GM04504 (cell line): ENCODE measurements at places on chromosomes 11 and 22.

GRCh38 chr11:128767591-128768001 lies 73.7 kb downstream of the FLI1 start:
- no peak for DNase-seq

- peak; percentile 33 for DNase-seq
These were observed 69.2 kb downstream of the SCUBE1 start for GRCh38 chr22:43273902-43274484.

DNA sequence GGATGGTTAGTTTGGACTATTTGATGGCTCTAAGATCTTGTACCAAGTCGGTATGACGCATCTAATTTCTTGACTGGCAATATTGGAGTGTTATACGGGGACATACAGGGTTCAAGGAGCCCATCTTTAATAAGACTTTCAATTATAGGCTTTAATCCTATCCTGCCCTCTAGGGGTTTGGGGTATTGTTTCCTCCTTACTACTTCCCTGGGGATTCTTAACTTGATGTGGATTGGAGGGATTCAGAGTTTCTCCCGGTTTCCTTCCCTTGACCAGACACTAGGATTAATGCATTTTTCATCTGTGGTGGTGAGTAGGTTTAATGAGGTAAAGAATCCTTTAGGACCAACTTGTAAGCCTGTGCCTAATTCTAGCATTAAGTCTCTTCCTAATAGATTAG lies 18.8 kb downstream of the CYP2D6 start:
- DNase-seq, result no peak

DNA sequence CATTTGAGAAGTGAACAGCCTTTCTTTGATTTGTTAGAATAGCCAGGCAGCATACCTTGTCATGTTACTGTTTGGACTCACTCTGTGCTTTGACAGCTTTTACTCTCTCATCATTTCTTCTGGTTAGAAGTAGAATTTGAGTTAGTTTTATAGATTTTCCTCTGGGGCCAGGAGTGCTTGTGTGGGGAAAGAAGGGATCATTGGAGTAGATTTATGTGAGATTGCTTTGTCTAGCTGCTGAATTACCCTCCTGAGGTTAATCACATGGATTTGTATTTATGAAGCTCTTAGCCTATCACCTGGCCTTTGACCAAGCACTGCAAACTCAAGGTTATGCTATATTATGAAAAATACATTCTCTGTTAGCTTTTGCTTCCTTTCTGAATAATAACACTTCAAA lies 54.3 kb downstream of the SWAP70 start:
- DNase-seq, result no peak

- DNase-seq, result peak; percentile 49
These were observed 13.9 kb upstream of the TP53AIP1 start for GRCh38 chr11:128956401-128957201.

GRCh38 chr11:106326087-106326486 lies 248.6 kb downstream of the AASDHPPT start:
- DNase-seq, result no peak

GRCh38 chr11:117430293-117430955 lies 102.8 kb downstream of the CEP164 start:
- no peak for DNase-seq

GRCh38 chr11:11577251-11577855 lies 44.5 kb downstream of the GALNT18 start:
- no peak for DNase-seq

DNA sequence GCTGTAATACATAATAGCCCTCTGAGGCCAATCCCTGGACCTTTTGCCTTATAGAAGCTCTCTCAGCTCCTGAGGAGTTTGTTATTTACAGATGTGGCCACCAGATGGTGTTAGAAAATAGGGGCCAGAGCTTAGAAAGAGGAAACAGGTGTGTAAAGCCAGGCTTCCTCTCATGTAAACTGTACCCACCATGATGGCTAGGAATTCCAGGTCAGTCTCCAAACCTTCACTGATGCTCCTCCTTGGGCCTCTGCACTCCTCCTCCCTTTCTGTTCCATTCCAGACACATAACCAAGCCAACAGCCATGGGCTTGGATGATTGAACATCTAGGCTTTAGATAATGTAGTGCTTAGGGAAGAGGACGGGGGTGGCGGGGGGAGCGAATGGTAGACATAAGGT lies 39.7 kb downstream of the USP35 start:
- no peak for DNase-seq

GRCh38 chr11:2808850-2809846 lies 76.4 kb downstream of the CDKN1C start:
- DNase-seq, result no peak

GRCh38 chr11:78783301-78783700 lies 208.6 kb upstream of the NARS2 start:
- DNase-seq, result no peak

DNA sequence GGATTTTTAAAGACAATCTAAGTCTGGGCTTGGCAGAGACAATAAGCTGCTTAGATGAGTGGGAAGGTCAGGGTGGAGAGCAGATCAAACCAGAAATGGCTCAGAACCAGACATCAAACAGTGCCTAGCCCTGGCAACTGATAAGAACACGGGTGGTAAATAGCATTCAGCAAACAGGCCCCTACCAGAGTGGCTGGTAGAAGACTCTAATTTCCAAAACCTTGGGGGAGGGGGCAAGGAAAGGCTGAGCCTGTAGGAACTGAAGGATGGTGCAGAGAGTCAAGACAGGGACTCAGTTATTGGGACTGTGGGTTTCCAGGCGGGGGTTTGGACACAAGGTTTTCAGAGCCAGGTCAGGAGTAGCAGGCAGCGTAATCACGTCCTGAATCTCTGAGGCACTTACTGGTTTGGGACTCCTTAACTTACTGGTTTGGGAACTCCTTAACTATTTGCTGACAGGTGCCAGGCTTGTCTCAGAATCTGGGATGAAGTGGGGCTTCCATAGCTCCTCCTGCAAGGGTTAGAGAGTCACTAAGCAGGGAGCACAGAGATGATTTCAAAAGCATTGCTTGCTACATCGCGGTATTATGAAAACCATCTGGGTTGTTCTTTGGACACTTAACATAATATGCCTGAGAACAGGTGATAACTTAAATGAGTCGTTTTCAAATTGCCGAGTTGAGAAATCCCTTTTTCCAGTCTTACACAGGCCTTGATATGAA lies 5.7 kb upstream of the ABTB2 start:
- no peak for DNase-seq

DNA sequence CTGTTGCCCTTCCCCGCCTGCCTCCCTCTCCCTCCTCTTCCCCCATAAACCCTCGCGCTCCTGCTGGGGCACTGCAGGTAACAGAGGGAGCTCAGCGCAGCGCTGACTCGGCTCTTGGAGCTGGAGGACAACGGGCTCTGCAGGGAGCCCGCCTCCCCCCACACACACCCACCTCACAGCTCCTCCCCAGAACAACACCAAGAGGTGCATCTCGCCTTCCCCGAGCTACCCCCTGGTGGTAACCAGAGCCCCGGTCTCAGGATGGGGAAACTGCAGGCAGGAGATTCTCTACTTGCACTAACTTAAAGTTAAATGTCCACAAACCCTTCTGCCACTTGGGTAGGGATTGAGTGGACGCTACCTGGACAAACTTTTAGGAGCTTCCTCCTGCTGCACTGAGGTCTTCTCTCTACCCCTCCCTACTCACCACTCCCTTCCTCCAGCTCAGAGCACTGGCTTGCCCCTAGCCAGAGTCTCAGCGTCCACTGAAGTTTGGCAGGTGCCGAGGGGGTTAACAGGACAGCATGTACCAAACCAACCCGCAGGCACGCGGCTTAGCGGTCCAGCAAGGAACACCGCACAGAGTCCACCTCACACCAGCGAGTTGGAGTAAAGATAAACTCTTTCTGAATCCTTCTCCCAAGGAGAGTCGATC lies 4.0 kb upstream of the SCN4B start:
- no peak for DNase-seq

GRCh38 chr11:84234462-84235202 lies 948.5 kb upstream of the CCDC90B start:
- no peak for DNase-seq

DNA sequence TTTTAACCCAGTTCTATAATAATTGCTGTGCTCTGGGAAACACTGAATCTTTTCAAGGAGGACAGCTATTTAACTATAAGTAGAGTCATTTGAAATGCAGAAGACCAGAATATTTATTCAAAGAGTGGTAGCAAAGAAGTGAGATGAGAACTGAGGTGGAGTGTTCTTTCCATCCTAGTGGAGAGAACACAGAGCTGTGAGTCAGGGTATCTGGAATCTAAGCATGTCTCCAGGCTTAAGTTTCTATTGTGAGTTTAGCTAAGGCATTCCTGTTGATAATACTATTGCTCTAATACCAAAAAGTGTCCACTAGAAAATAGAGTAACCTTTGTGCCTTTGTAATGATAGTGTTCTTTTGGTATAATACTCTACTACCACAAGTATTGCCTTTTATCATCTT lies 32.4 kb downstream of the JAM3 start:
- DNase-seq, result no peak

GRCh38 chr11:79484872-79485271 lies 44.0 kb upstream of the TENM4 start:
- DNase-seq, result no peak
